Stomach (tissue), 19 donors: ENCODE measurements at places on chromosomes 7 and 10. TPM values are rescaled to one million over a fixed set of nuclear protein-coding genes. Genes with fewer than 3 reads are reported as not detected.

DNA sequence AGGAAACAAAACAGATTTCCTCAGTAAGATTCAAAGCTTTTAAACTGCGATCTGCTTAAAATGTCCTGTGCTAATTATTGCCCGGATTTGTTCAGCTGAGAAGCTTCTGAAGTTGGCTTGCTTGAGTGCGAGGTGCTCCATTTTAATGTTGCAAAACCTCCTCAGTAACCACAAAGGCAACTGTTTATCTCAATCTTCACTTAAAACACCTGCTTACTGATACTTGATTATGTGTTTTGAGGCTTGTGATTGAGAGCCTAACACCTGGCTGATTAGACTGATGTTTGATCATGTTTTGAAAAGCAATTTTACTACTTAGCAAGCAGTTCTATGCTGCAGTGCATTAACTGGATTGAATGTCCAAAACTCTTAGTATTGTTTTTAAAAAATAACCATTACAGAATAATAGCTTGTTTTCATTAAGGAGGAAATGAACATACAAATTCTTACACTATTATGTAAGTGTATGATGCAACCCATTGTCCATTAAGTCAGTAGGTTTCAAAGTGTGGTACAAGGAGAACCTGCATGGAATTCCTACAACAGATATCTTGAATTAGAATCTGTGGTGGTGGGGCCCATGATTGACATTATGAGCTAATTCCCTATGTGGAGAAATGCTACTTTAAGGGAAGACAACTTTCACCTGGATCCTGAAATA, 96.9 kb upstream of the FAM180A start:
- H3K4me3 ChIP-seq = no peak overlapping the region
- no peaks in the 10 kb centered on the region for H3K4me1 ChIP-seq
- H3K27ac ChIP-seq = no peak overlapping the region
- DNase-seq = no peak
- H3K27me3 ChIP-seq = no peaks in the 10 kb centered on the region

DNA sequence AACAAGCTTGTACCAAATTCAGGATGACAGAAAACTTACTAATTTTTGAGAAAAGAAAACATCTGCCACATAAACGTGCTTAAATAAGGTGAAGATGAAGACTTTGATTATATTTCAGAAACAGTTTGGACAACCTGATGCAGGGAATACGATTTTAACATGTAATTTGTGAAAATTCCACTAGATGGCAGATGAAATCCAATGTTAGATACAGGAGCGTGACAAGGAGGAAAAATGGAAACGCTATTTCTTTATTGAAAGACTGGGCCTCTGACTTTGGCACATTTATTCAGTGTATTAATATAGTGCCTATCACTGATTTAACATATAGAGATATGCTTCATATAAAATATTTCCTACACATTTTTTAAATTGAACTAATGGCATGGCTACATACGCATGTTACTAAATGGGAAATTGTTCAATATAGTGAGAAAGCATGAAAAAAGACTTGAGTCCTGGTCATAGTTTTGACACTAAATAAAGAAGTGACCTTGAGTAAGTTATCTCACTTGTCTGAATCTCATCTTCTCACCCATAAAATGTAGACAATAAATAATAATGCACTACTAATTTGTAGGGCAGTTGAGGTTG, 60.7 kb downstream of the CD36 start:
- H3K27ac ChIP-seq = peak overlapping the region; percentile 15
- H3K36me3 ChIP-seq = no peaks in the 10 kb centered on the region
- H3K27me3 ChIP-seq = no peaks in the 10 kb centered on the region
- no peak overlapping the region for H3K4me3 ChIP-seq
- DNase-seq = peak; percentile 81

Gene ANKRD22
- total RNA-seq = 53.0 TPM

Gene FAM25C
- total RNA-seq = not detected

DNA sequence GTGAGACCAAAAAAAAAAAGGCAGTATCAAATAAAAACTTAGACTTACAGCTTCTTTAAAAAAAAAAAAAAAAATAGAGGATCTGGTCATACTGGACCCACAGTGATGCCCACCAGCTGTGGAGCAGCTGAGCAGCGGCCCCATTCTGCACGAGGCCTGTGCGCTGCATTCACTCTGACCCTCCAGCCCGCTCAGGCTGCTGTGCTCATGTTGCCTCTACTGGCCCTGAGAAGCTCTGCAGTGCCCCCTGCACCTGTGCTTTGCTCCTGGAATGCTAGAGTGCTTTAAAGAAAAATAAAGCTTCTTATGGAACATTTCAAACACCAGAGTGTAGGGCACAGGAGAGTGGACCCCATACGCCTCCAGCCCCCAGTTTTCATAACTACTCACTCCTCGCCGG, 33.2 kb downstream of the TMEM120A start:
- H3K27ac ChIP-seq = no peak overlapping the region
- H3K36me3 ChIP-seq = peaks cover 65% of the 10 kb centered on the region
- no peak for DNase-seq

- H3K4me3 ChIP-seq = no peak overlapping the region
- no peak for DNase-seq
- H3K4me1 ChIP-seq = peaks cover 75% of the 10 kb centered on the region
- H3K27ac ChIP-seq = peak overlapping the region; percentile 15
These were observed 28.4 kb downstream of the TNRC18 start for GRCh38 chr7:5395246-5395645.

- H3K4me1 ChIP-seq = no peaks in the 10 kb centered on the region
- peak; percentile 7 for DNase-seq
- no peak overlapping the region for H3K27ac ChIP-seq
- H3K27me3 ChIP-seq = no peaks in the 10 kb centered on the region
- no peaks in the 10 kb centered on the region for H3K36me3 ChIP-seq
These were observed 289.3 kb downstream of the GRID1 start for GRCh38 chr10:86077271-86077670.

- H3K27me3 ChIP-seq = no peaks in the 10 kb centered on the region
- no peak overlapping the region for H3K4me3 ChIP-seq
- DNase-seq = peak; percentile 68
- peak overlapping the region; percentile 73 for H3K27ac ChIP-seq
- no peaks in the 10 kb centered on the region for H3K4me1 ChIP-seq
- H3K36me3 ChIP-seq = no peaks in the 10 kb centered on the region
These were observed 269.6 kb upstream of the NEBL start for GRCh38 chr10:21166557-21167287.

Gene CALML3
- total RNA-seq = not detected

- H3K36me3 ChIP-seq = no peaks in the 10 kb centered on the region
- peak within 1 kb of the TSS; percentile 73 for H3K4me3 ChIP-seq
- H3K27me3 ChIP-seq = no peaks in the 10 kb centered on the region
- H3K27ac ChIP-seq = peak within 1 kb of the TSS; percentile 98
These were observed at the start of gene PHYH for GRCh38 chr10:13299437-13300287. TSS of gene PHYH (minus strand) at chr10:13300064. CDS start at chr10:13300042, 22 bp downstream.

Gene ZFAND4
- 20.4 TPM for total RNA-seq

Gene STEAP1B
- total RNA-seq = not detected

DNA sequence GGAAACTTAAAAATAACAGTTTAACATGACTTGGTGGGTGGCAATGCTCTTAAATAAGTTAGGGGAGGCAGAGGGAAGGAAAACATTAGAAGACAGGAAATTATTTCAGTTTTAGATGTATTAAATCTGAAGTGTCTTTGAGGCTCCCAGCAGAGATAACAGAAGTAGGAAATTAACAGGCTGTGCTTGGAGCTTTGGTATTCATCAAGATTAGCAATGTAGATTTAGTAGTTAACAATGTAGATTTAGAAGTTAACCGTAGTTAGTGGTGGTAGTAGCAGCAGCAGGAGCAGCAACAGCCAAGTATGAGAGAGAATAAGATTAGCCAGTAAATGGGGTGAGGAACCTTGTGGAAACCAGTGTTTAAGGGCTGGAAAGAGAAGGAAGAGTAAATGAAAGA, 48.7 kb upstream of the UBN2 start:
- H3K36me3 ChIP-seq = peaks cover 31% of the 10 kb centered on the region
- no peaks in the 10 kb centered on the region for H3K4me1 ChIP-seq
- H3K27me3 ChIP-seq = no peaks in the 10 kb centered on the region
- no peak overlapping the region for H3K4me3 ChIP-seq

Gene ZP3
- total RNA-seq = not detected

DNA sequence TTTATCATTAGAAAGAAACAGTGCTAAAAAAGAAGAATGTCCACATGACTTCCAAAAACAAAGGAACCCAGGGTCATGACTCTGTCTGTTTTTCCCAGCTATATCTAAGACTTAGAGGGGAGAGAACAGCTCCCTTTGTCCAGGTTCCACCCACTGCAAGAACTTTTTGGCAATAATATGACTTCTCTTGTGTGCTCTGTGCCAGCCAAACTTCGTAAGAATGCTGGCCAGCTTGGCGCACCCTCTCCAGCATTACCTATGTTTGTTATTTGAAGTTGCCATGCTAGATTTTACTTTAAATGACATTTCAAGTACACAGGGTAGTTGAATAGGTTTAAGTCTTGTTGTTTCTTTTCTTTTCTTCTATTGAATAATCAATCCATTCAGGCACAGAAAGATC, 371.4 kb downstream of the KCNMA1 start:
- no peak overlapping the region for H3K4me3 ChIP-seq
- no peak for DNase-seq
- H3K27me3 ChIP-seq = no peaks in the 10 kb centered on the region
- H3K36me3 ChIP-seq = no peaks in the 10 kb centered on the region
- H3K4me1 ChIP-seq = peaks cover 10% of the 10 kb centered on the region

Gene ANKRD30A
- not detected for total RNA-seq

GRCh38 chr7:38147005-38147404, 31.0 kb upstream of the STARD3NL start:
- H3K4me1 ChIP-seq = no peaks in the 10 kb centered on the region
- no peaks in the 10 kb centered on the region for H3K27me3 ChIP-seq
- no peak for DNase-seq
- H3K4me3 ChIP-seq = no peak overlapping the region
- no peak overlapping the region for H3K27ac ChIP-seq

- no peaks in the 10 kb centered on the region for H3K36me3 ChIP-seq
- H3K4me1 ChIP-seq = no peaks in the 10 kb centered on the region
- no peak overlapping the region for H3K4me3 ChIP-seq
- no peak for DNase-seq
- no peak overlapping the region for H3K27ac ChIP-seq
- H3K27me3 ChIP-seq = no peaks in the 10 kb centered on the region
These were observed 57.0 kb downstream of the SEC61G start for GRCh38 chr7:54701982-54702381.

- H3K4me1 ChIP-seq = no peaks in the 10 kb centered on the region
- H3K27ac ChIP-seq = no peak overlapping the region
- H3K4me3 ChIP-seq = no peak overlapping the region
These were observed 109.1 kb upstream of the INHBA start for GRCh38 chr7:41811941-41812340.

GRCh38 chr10:128314686-128315085, 188.5 kb upstream of the MKI67 start:
- H3K4me1 ChIP-seq = no peaks in the 10 kb centered on the region
- no peak for DNase-seq
- no peak overlapping the region for H3K4me3 ChIP-seq
- H3K36me3 ChIP-seq = no peaks in the 10 kb centered on the region
- H3K27me3 ChIP-seq = no peaks in the 10 kb centered on the region

DNA sequence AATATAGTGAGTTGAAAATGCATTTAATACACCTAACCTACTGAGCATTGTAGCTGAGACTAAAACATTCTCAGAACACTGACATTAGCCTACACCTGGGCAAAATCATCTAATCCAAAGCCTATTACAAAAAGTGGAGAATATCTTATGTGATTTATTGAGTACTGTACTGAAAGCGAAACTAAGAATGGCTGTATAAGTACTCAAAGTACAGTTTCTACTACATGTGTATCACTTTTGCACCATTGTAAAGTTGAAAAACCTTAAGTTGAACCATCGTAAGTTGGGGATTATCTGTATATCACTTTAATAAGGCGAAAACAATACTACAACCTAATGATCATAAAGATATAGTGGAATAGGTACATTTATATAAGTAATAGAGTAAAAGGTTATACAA, 45.4 kb upstream of the GRB10 start:
- H3K27ac ChIP-seq = no peak overlapping the region
- H3K4me3 ChIP-seq = no peak overlapping the region
- H3K27me3 ChIP-seq = no peaks in the 10 kb centered on the region
- H3K36me3 ChIP-seq = no peaks in the 10 kb centered on the region

Gene FKBP6
- total RNA-seq = not detected

DNA sequence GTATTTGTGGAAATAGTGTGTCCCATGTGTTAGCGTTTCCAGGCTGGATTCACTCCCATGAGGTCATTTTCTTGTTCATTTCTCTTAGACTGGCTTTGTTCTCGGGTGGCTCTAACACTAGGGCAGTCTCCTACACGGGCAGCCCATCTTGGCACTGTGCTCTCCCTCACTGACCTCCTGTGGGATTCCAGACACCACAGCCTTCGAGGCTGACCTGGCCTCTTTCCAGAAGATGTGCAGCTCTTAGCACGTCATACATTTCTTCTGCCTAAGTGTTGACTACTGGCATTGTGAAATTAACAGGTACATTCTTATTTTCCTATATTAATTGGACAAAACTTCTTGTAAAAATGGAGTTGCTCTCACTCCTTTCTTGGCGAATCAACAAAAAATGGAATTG, 72.8 kb downstream of the INSYN2A start:
- no peak overlapping the region for H3K27ac ChIP-seq
- H3K4me1 ChIP-seq = no peaks in the 10 kb centered on the region
- H3K27me3 ChIP-seq = no peaks in the 10 kb centered on the region
- no peak overlapping the region for H3K4me3 ChIP-seq

- H3K4me1 ChIP-seq = peaks cover 29% of the 10 kb centered on the region
- H3K36me3 ChIP-seq = no peaks in the 10 kb centered on the region
- DNase-seq = peak; percentile 81
- no peak overlapping the region for H3K4me3 ChIP-seq
- peak overlapping the region; percentile 33 for H3K27ac ChIP-seq
- H3K27me3 ChIP-seq = no peaks in the 10 kb centered on the region
These were observed 296.7 kb upstream of the KLF6 start for GRCh38 chr10:4081685-4082111.

GRCh38 chr7:159198016-159198724, 53.5 kb upstream of the VIPR2 start:
- no peaks in the 10 kb centered on the region for H3K27me3 ChIP-seq
- no peaks in the 10 kb centered on the region for H3K36me3 ChIP-seq
- H3K27ac ChIP-seq = no peak overlapping the region
- H3K4me1 ChIP-seq = peaks cover 21% of the 10 kb centered on the region
- no peak overlapping the region for H3K4me3 ChIP-seq

Gene CYP2E1
- total RNA-seq = 1.7 TPM

Gene DPP6
- 9.2 TPM for total RNA-seq

DNA sequence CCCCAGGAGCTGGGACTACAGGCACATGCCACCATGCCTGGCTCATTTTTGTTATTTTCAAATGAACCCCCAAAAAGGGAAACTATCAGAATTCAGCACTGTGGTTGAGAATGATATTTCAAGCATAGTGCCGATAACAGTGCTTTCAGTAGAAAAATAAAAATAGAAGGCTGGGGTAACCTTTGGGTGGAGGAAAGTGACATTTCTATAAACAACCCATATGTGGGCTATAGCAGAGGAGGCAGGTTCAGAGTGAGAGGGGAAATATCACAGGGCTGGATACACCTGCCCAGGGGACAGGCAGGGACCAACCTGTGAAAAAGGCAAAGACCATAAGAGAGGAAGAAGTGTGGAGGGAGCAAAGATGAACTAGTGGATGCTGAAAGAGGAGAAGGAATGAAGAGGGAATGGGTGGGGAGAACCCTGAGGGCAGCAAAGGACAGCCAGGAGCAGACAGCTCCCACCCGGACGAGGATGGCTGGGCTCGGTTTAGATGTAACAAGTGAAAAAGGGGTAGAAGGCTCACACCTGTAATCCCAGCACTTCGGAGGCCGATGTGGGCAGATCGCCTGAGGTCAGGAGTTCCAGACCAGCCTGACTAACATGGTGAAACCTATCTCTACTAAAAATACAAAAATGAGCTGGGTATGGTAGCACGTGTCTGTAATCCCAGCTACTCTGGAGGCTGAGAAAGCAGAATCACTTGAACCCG, 56.5 kb downstream of the MAP3K8 start:
- H3K4me3 ChIP-seq = no peak overlapping the region
- H3K27ac ChIP-seq = no peak overlapping the region
- peaks cover 4% of the 10 kb centered on the region for H3K27me3 ChIP-seq
- DNase-seq = no peak
- no peaks in the 10 kb centered on the region for H3K36me3 ChIP-seq
- H3K4me1 ChIP-seq = peaks cover 4% of the 10 kb centered on the region
